ENCODE measurements at places on chromosomes 6 and 20.
A peak's percentile ranks its signal among the peaks of the same experiment; 100 is the strongest.

DNA sequence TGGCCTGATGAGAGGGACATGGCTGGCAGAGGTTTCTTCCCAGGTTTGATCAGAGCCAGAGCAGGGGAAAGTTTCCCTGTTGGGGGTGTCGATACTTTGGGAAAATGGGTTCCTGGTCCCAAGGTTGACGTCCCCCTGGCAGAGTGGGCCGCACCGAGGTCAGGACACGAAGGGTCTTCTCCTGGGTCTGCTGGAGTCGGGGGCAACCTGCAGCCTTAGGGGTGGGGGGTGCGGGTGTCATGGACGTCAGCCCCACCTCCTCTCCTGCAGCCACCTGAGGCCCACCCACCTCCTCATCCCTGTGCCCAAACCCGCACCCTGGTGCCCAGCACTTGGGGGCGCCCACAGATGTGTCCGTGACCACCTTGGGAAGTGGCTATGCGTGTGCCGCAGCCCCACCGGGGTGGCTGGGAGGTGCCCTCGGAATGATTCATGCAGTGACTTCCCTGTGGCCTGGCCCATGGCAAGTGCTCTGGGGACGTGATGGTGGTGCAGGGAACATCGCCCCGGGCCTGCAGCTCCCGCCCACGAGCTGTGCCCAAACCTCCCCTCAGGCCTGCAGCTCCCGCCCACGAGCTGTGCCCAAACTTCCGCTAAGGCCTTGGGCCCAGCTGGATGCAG, 64.9 kb downstream of the YTHDF1 start:
- no peak for DNase-seq

DNA sequence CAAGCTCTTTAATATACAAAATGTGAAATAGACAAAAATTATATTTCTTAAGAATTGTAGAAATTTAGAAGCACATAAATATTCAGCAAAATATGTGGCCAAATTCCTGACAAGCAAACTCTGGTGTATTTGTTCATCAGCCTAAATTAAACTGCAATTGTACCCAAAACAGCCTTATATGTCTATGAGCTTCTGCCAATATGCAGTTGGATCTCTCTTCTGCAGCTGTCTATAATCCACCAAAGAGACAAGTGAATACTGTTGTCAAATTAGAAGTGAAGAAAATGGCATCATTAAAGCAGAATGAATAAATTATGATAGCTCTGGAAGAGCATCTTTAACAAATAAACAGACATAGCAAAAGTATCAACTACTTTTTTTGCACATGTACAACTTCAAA, 755.7 kb downstream of the GRIK2 start:
- DNase-seq: no peak

DNA sequence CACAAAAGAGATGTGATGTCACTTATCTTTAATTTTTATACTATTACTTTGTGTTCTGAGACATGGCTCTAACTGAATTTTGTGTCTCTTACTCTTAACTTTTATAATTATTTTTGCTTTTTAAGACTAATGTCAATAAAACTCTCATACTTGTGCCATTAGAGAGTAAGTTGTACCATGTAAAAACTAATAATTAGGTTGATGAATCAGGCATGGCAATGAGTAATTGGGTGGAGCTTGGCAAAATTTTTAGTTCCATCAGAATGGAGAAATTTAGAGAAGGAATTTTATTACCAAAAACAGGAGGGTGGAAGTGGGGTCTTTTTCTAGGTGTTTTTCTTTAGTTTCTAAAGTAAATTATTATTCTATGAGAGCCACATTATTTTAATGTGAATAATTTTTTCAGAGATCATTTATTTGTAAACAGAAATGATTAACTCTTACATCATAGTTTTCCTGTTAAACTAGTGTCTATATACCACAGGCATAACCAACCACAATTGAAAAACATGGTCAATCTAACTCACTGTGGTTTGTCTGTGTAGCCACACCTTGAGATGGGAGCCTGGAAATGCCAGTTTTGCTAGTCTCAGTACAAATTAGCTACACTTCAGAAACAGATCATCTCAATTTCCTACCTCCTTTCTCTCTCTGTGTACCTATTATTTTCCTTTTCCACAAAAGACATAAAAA, 51.8 kb downstream of the ELOVL4 start:
- no peak for DNase-seq

- DNase-seq: no peak
Observed at GRCh38 chr6:159540152-159540551, 152.9 kb downstream of the SOD2 start.

DNA sequence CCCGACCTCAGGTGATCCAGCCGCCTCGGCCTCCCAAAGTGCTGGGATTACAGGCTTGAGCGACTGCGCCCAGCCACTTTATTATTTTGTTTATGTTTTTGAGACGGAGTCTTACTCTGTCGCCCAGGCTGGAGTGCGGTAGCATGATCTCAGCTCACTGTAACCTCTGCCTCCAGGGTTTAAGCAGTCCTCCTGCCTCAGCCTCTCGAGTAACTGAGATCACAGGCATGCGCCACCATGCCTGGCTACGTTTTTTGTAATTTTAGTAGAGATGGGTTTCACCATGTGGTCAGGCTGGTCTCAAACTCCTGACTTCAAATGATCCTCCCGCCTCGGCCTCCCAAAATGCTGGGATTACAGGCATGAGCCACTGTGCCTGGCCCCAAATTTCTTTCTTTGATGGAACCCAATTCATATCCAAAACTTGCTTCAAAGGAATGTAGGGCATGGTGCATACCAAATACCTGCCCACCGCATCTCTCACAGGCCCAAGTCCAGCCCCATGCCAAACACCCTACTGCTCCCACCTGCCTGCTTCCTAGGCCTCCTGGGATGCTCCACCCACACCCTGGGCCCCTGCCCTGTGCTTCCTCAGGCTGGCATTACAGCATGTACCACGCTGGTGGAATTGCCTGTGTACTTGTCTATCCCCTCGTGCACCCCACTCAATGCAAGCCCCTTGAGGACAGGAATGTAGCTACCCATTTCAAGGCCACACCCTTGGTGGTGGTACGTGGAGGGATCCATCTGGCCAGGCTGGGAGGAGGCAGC, 4.9 kb upstream of the HMGA1 start:
- DNase-seq: peak; percentile 13

DNA sequence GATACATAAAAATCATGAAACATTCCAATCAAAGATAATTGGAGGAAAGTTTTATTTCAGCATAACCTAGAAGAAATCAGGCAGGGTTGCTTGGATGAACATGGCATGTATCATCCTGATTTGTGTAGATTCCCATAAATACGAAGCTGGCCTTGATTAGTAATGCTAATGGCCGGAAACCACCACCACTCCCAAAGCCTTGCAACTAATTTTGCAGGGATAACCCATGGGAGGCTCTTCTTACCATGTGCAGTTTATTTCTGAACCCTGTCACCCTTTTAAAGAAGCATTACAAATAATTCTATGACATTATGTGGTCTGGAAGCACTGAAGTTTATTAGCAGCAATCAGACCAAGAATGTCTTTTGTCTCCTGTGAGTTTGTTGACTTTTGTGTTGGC, 80.8 kb downstream of the AIG1 start:
- DNase-seq: no peak

- no peak for DNase-seq
Observed at GRCh38 chr6:136608991-136609390, 58.8 kb upstream of the MAP7 start.

GRCh38 chr20:15122613-15123012, 785.2 kb upstream of the FLRT3 start:
- no peak for DNase-seq

- no peak for DNase-seq
Observed at GRCh38 chr6:116047173-116047933, 13.3 kb downstream of the FRK start.

DNA sequence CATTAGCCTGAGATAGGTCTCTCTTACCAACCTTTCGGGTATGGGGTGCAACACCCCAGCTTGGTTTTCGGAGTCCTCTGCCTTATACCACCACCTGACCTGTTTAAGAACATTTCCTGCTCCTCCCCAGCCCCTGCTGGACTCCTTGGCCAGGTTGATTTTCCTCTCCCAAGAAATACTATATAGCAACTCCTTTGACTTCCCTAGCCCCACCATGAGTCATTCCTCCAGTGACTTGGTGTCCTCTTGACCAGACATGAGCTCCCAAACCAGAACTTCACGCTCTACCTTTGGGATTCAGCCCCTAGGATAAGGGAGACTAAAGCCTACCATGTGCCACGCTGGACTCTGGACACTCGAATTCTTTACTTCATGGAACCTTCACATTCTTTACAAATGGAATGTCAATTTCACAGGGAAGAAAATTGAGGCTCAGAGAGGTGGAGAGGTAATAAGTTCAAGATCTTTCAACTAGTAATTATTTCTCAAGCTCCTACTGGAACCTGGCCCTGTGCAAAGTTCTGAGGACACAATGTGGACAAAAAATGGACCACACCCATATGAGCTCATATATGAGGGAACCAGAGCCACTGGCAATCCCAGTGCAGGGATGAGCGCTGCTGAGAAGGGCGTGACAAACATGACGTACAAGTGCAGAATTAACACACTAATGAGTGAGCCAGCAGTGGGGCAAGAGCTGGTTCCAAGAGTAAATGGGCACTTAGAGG, 48.2 kb downstream of the SIRPA start:
- no peak for DNase-seq

GRCh38 chr6:21831521-21832291, 238.2 kb downstream of the SOX4 start:
- DNase-seq: no peak

DNA sequence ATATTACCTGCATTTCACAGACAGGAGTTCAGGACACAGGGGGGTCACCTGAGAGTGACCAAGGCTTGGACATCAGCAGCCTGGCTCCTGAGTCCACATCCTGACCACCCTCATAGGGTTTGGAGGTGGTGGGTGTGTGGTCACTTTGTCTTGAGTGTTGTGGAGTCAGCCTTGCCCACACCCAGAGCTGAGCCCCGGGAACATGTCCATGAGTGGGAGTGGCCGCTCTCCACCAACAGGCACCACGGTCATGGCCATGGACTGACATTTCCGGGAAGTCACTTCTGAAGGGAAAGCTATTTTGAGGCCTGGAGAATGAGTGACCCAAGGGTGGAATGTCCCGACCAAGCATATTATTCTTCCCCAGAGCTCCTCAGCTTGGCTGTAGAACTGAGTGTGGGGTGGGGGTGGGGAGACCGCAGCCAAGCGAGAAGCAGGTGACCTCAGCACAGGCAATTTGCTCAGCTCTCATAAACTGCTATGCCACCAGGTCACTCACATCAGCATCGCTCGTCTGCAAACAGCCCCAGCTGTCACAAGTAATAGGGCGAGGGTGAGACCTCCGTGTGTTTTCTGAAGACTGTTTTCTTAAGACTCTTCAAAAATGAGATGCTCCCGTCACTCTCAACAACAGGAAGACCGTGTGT, 348.6 kb upstream of the CDH4 start:
- no peak for DNase-seq

- DNase-seq: no peak
Observed at GRCh38 chr6:155271145-155271544, 7.3 kb downstream of the CLDN20 start.

GRCh38 chr20:32639284-32639683, 34.5 kb downstream of the C20orf203 start:
- no peak for DNase-seq

- no peak for DNase-seq
Observed at GRCh38 chr6:2976571-2977085, 5.3 kb upstream of the SERPINB6 start.

DNA sequence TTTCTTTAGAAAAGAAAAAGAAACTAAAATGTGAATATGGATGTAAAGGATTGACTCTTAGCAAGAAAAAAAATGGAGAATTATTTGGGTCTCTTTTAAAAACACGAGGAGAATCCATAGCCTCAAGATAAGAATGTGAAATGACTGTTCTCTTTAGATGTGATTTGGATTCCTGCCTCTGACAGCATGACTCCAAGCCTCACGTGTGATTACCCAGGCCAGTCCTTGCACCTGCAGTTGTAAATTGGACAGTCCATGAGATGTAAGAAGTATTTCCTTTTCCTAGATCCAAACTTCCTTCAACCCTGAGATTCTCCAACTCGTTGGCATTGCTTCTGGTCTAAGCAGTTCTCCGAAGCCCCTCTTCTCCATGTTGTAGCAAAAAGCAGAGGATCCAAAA, 31.9 kb downstream of the SLC2A12 start:
- DNase-seq: no peak

GRCh38 chr6:134956032-134956431, 6.1 kb upstream of the ALDH8A1 start:
- DNase-seq: peak; percentile 10
